ENCODE measurements at places on chromosomes 5 and 9.

- DNase-seq: no peak
Measured at GRCh38 chr9:16043756-16044578, 491.1 kb downstream of the CCDC171 start.

DNA sequence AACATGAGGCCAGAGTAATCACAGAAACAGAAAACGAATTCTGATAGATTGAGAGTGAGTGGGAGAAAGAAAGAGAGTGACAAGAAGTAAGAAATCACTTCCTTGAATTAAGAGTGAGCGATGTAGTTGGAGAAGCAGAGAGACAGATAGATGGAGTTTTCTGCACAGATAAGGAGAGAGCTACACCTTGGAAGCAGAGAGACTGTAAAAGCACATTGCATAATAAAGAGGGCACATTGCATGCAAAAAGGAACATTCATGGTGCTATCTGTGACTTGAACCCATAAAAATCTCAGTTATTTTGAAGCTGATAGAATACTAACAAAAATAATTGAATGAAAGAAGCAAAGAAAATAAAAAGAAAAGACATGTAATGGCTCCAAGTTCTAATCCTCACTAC lies 943.8 kb downstream of the NR2F1-AS1 start:
- no peak for DNase-seq

- DNase-seq: no peak
Measured at GRCh38 chr5:56297851-56298250, 64.7 kb upstream of the ANKRD55 start.

DNA sequence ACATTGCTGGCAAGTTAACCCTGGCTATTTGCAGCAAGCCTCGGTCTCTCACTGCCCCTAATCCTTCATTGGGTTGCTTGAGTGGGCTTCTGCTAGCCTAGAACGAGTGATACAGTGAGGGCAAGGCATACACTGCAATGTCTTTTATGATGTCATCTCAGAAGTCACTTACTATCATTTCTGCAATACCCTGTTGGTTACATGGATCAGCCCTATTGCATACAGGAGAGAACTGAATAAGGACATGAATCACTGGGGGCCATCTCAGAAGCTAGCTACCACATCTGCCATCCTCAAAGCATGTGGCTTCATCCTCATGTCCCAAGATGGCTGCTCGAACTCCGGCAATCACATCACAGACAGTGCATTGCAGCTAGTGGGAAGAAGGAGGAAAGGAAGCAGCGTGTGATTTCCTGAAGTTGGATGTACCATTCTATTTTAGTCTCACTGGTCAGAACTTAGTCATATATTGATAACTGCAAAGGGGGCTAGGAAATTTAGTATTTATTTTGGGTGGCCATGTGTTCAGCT lies 33.3 kb upstream of the CDKN2AIPNL start:
- no peak for DNase-seq

DNA sequence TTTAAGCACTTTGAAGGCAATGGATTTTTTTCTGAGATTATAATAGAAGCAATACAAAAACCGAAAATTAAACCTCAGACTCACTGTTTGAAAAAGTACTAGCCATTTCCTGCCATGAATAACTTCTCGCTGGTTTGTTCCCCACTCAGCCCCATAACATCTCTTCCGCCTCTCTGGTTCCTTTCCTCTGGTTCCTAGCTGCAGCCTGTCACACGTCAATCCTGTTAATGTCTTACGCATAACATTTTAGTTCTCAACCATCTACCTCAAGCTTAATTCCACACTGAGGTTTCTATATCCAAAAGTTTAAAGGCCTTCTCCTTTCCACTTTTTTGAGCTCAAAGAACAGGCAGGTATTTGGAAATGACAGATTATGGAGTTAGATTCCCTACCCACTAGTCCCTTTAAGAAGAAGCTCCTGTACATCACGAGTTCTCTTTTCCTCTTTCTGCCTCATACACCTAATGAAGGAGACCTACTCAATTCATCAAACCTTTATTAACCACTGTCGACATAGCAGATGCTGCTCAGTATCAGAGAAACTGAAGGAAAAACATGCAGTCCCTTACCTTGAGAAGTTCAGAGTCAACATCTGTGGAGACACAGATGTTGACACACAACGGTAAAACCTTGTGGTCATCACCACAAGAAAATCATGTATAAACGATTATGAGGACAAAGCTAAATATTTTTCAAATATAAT lies 243.0 kb upstream of the PTGER4 start:
- no peak for DNase-seq

DNA sequence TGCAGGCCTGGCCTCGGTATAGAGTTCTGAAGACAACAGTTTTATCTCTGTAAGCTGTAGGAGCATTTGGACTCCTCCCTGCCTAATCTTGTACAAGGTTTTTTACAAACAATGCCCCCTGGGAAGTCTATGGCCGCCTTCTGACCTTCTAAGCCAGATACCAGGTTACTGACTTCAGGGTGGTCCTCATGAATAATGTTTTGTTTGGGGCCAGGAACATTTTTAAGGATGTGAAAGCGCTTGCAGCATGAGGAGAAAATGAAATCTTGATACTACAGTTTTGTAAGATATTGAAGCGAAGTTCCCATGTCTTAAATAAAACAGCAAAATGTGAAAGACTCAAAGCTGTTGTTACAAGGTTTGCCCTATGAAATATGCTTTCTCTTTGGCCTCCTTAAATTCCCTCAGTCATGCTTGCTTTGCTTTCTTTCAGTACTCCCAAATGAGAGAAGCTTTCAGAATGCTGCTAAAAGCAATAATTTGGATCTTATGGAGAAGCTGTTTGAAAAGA lies 5.2 kb downstream of the ANKDD1B start:
- no peak for DNase-seq

DNA sequence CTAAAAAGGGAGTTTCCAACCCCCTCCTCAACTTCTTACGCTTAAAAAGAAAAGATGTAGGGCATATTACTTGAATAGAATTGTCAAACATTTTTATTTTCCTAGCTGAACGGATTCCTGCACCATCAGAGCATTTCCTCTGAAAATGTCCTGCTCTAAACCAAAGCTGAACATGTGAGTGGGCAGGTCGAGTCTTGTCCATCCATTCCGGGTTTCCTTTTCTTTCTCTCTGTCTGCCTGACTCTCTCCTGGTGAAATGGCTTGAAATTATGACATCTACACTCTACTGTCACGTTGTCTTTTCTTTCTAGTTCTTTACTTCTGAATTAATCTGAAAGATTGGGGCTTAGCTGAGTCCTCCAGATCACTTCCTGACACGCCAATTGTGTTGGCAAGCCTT lies 39.2 kb upstream of the PTPN3 start:
- DNase-seq: no peak

GRCh38 chr5:163607256-163607655 lies 101.8 kb downstream of the MAT2B start:
- no peak for DNase-seq

DNA sequence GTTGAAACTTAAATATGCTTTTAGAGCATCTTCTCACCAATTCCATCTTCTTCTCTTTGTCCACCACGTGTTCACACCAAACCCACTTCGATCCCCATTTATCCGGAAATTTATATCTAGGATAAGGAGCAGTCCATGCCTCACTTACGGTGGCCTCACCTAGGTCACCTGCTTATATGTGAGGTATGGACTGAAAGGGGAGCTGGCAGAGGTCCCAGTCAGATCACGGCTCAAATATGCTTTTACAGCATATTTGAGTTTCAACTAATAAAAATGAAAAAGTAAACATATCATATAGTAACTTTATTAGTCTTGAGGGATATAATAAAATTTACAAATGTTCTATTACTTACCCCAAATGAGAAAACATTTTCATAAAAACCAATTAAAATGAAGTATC lies 508.4 kb downstream of the CDH18 start:
- DNase-seq: no peak

- DNase-seq: no peak
Measured at GRCh38 chr9:93111001-93111370, 15.0 kb downstream of the CARD19 start.

DNA sequence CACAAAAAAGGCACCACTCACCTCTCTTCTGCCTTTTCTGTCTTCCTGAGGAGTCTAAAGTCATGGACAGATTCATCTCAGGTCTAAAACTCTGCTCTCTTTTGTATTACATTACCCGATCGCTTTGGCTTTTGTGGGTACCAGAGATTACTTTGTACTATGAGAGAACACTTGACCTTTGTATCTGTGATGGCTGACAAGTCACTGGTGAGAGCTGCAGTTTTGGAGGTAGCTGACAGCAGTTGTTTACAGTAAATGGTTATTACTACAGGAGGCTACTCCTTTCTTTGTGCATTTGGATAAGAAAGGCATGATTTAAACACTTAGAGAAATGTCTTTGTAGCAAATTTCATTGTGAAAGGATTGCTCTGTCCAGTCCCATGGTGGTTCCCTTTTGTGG lies 307.3 kb downstream of the FBXL17 start:
- DNase-seq: no peak

- DNase-seq: no peak
Measured at GRCh38 chr5:91379246-91379913, 3.7 kb downstream of the ARRDC3 start.

DNA sequence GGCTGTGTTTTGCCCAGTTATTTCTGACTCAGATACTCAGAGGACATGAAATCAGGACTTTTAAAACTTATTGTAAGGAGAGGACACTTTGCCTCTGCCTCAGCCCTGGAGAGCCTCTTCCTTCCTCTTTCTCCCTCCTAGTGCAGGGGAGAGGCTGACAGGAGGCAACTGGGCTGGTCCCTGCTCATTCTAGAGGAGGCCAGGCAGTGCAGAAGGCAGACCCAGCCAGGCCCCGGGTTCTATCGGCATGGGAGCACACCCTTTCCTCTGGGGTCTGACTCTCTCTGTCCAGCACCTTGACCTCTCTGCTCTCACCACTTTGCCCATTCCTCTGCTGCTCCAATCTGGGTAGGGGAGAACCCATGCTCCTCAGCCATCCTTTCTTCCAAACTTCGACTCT lies 16.0 kb upstream of the SMIM32 start:
- DNase-seq: no peak

DNA sequence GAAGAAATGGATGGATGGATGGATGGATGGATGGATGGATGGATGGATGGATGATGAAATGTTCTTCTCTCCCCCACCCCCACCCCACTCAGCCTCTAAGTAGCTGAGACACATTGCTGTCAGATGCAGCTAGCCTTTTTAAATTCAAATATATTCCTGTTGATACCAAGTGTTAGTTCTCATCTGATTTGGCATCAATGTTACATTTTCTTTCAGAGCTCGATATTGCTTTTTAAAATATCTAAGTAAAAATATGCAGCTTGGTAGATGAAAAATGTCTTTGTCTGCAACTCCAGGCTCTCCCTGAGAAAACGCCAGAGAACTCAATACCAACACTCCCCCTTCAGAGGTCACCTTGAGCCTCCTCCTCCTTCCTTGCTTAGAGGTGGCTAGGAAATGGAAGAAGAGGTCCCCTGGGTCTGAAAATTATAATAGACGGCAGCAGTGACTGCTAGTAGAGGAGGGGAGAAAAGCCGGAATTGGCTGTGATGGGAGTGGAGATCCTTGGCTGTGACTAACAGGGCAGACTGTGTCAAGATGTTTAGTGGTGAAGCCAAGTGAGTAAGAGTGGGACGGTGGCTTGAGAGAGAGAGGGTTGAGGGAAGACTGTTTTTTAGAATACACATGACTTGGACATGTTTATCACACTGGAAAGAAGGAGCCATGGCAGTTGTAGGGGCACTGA lies 156.0 kb downstream of the ZNF462 start:
- DNase-seq: no peak

GRCh38 chr5:61498121-61498520 lies 166.1 kb downstream of the ZSWIM6 start:
- no peak for DNase-seq

- DNase-seq: no peak
Measured at GRCh38 chr9:19409401-19410194, 789 bp downstream of the ACER2 start.

- DNase-seq: no peak
Measured at GRCh38 chr9:38024036-38024681, 44.9 kb downstream of the SHB start.

DNA sequence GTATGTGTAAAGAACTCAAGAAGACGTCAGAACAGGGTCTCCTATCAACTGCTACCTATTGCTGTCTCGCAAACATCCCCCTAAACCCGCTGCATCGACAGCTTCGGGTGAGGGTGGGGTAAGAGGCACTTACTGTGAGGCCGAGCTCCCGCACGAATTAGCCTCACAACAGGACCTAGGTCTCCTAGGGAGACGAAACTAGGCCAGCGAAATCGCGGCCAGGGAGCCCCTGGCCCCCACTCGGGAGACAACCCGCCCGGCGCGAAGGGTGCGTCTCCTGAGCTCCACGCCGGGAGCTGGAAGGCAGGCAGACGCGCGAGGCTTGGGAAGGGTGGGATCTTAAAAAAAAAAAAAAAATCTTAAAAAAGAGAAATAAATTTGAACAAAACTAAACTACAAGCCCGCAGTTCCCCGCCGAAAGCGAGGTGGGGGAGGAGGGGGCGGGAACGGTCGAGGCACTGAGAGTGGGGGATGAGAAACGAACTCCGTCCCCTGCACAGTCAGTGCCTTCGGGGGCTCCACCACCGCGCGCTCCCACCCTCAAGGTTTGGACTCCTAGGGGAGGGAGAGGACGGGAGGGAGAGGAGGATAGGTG lies 33.0 kb upstream of the NFIB start:
- no peak for DNase-seq

DNA sequence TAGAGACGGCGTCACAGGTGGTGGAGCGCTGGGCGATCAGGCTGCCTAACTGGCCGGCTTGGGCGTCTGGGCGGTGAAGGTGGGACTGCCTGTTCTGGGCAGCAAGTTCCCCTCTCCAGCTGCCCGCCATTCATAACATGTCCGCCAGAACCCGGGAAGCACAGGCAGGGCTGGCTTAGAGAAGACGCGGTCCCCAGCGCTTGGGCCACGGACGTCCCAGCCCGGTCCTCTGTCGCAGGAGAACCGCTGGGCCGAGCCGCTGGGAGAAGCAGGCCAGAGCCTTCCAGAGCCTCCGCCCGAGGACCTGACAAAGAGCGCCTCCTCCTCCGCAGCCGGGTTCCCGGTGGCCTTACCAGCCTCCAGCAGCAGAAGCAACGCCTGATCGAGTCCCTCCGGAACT lies 15.2 kb upstream of the HAND1 start:
- no peak for DNase-seq

DNA sequence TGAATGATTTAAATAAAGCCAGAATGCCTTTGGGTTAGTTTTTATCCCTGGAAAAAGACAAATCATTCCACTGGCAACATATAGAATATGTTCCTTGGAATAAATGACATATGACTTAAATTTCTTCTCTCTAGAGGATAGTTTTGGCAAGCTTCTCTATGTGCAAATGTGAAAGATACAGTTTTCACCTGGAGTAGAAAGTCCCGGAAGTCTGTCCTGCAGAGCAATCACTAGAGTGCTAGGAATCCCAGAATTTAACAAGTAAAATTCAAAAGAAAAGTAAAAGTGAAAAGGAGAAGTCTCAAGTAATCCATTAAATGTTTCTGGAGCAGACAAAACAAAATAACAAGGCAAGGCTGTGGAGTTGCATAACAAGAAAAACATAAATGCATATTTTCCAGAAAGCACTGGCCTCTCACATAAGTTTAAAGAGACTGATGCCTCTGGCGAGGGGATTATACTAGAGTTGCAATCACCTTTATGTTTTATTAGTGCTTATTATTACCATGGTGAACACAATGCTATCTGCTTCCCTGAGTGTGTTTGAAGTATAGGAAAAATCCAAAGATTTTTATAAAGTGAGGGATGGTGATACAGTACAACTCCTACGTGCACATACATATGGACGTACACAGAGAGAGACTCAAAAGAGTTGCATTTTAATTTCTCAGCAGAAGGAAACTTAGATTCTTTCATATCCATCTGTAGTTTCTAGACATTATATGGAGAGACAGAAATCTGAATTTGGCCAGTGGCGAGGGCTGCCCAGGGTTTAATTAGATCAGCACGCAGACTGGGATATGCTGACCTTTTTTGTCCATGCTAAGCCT lies 188.3 kb upstream of the ANKRD55 start:
- DNase-seq: no peak

GRCh38 chr9:91985692-91986091 lies 35.7 kb upstream of the ROR2 start:
- DNase-seq: no peak

All from stimulated activated CD8-positive, alpha-beta memory T cell treated with anti-CD3 and anti-CD28 coated beads, Interleukin-2, amount 100 ng/mL, for 1 hour (primary cell).